ENCODE measurements at places on chromosomes 1 and 21.

DNA sequence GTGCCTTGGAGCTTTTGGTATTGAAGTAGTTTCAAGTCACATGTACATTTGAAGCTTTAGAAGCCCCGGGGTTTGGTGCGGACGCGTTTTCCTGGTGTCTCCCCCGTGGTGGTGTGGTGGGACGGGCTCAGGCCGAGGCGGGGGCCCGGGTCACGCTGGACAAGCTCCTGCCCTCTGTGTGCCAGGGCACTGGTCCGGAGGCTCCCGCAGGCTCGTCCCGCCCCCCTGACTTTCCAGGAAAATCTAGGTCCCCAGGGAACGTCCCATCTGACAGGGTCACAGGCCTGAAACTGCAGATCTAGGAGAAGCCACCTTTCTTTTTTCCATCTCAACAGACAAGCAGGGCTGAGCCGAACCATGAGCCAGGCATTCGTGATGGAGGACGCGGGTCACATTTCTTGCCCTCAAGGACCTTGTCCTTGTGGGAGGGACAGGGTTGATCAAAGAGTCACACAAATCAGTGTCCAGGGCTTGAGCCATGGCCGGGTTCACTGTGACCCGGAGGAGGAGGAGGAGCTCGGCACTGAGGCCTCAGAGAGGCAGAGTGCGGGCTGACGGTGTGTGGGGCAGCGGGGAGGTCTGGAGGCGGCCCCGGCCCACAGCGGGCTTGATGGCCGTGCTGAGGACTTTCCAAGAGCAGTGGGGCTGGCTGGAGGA is 1.6 kb downstream of the DMRTB1 start:
- no peak for DNase-seq

DNA sequence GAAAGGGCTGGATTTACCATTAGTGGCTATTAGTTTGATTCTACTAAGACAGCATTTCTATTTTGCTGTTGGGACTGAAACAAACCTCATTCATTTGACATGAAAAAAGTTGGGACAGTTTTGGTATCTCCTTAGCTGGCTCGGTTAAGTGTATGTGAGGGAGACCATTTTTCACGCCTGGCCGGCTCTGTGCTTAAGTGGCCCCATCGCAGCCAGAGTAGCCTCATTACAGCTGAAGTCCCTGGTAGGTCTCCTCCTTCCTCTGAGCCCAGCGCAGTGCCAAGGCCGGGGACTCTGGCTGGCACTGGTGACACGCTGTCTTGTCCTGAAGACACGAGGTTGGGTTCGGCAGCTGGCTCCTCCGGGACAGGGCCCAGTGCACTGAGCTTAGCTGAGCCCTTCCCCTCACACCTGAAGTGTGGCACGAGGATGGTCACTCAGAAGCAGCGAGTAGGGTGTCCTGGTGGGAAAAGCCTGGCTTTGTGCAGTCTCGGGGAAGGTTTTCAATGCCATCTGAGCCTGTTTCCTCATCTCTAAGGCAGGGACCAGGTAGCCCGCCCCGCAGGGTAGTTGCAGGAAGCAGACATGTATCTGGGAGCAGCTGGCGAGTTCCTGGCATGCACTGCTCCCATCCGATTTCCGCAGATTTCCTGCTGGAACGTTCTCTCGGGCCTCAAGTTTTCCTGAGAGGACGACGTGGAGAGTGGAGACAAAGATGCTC is 196.5 kb downstream of the DYRK1A start:
- DNase-seq, result no peak

GRCh38 chr1:104163912-104164476 is 414.3 kb downstream of the AMY1C start:
- DNase-seq, result no peak

DNA sequence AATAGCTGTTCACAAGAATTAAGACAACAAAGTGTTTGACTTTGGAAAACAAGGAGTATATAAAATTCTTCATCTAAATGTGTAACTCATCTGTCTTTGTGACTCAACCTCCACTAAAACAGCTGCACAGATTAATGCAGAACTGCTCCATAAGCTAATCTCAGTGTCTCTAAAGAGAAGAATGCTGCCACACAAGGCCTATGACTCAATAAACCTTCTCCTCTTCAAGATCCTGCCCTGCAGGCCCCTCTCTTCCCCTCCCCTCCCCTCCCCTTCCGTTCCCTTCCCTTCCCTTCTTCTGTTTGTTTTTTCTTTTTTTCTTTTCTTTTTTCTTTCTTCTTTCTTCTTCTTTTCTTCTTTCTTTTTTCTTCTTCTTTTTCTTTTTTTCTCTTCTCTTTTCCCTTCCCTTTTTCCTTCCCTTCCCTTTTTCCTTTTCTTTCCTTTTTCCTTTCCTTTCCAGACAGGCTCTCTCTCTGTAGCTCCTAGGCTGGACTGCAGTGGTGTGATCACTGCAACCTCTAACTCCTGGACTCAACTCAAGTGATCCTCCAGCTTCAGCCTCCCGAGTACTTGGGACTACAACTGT is 1052.8 kb downstream of the BRINP3 start:
- DNase-seq, result no peak

DNA sequence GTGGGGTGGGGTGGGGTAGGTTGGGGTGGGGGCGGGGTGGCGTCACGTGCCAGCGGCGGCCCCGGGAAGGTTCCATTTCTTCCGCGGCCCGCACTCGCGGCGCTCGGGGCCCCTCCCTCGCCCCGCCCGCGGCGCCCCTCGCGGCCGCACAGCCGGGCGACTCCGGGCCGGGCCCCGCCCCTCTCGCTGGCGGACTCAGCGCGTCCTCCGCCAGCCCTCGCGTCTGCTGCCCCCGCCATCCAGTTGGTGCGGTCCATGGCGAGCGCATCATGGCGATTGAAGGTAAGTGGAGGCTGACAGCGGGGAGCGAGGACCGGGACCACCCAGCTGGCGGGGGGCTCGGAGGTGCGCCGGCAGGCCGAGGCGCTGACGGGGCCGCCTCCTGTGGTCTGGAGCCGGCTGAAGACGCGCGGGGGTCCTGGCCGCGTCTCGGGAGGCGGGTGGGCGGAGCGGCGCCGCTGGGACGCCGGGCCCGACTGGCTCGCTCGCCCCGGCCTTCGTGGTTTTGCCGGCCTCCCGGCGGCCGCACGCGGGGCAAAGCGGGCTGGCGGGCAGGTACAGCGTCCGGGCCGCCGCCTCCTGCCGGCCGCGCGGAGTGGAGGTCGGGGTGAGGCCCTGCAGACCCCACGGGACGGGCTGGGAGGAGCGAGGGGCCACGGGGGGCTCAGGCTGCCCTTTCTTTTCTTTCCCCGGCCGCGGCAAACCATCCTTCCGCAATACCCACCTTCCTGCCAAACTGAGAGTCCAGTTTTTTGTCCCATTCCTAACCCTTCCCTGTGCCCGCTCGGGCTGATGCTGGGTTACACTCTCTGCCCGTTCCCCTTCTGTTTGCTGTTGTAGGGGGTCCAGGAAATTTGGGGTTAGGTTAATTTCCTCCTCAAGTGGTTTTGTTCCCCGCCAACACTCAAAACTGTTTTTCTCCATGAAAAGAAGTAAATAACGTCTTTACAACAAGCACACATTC is at the start of gene SYT14:
SYT14 (plus strand) TSS at position 222 of the 964 bp plus-strand sequence; CDS start at position 270, 48 bp downstream.
- no peak for DNase-seq

GRCh38 chr1:53964109-53964508 is 18.0 kb downstream of the LRRC42 start:
- no peak for DNase-seq

- DNase-seq, result no peak
Measured at GRCh38 chr21:33201956-33202355, 27.8 kb upstream of the IFNAR2 start.

DNA sequence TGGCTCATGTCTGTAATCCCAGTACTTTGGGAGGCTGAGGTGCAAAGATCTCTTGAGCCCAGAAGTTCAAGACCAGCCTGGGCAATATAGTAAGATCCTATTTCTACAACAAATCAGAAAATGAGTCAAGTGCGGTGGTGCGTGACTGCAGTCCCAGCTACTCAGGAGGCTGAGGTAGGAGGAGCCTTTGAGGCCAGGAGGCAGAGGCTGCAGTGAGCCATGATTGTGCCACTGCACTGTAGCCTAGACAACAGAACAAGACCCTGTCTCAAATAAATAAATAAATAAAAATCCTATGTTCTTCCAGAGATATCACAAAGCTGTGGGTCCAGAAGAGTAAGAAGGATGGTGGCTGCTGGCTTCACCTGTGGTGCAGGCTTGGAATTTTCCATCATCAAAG is 22.1 kb downstream of the CDA start:
- DNase-seq, result no peak

DNA sequence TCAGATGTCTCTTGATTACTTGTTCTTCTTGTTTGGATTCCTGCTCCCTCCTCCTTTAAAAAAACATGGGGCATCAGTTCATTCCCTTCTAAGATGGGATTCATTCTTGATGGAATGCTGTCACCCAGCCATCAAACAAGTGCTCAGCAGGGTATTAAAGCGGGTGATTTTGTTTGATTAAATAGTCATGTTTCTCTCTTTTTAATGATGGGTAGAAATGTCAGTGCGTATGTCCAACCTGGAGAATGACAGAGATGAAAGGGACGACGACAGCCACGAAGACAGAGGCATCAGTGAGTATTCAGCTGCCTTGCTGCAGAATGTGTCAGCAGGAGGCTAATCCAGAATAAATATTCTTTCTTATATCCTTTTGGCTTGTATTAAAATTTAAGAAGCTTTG is 63.8 kb upstream of the RAVER2 start:
- no peak for DNase-seq

- DNase-seq, result no peak
Measured at GRCh38 chr1:90989990-90990389, 31.8 kb downstream of the ZNF644 start.

- no peak for DNase-seq
Measured at GRCh38 chr21:34186109-34186719, 112.8 kb downstream of the MRPS6 start.

DNA sequence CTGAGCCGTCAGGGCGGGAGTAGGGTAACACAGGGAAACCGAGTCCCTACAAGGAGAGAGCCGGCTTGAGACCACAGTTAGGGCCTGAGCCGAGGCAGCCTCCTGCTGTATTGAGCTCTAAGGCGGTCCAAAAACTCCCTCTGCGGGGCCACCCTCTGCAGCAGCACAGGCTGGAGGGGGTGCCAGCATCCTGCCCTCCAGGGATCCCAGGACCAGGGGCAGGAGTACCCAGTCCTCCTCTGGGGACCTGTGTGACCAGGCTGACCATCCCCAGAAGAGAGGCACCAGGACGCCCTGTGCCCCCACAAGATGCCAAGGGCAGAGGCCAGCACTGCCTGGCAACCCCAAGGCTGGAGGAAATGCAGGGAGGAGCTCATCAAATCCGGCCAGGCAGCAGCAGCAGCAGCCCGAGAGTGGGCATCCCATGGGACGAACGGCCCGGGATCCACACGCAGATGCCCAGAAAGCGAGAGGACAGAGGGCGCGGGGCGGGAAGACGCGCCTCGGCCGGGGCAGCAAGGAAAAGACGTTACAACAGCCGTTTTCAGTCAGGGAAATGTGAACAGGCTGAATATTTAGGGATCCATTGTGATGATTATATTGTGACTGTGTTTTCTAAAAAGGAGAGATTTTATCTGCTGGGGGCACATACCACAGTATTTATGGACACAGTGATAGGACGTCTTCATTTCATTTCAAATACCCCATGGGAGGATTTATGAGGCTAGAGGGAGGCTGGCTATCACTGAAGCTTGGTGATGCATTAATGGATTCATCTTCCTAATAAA is 57.1 kb upstream of the COL18A1 start:
- DNase-seq, result no peak

- no peak for DNase-seq
Measured at GRCh38 chr21:27713154-27714109, 746.5 kb upstream of the ADAMTS5 start.

DNA sequence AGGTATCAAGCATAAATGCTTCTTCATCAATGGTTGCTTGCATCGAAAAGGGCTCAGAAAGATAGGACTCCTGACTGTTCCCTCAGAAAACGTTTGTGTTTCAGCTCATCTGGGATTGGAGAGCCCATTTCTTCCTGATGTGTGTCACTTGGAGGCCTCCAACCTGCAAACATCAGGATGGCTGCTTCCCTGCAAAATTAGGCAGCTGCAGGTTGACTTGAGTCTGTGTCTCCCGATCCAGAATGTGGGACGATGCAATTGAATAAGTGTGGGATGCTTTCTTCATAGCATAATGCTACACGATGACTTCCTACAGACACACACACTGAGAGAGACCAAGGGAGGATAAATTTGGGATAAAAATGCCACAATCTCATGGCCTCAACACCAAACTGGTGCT is 42.2 kb downstream of the OLIG1 start:
- no peak for DNase-seq

GRCh38 chr1:116474921-116475849 is 95.6 kb downstream of the CD58 start:
- no peak for DNase-seq

DNA sequence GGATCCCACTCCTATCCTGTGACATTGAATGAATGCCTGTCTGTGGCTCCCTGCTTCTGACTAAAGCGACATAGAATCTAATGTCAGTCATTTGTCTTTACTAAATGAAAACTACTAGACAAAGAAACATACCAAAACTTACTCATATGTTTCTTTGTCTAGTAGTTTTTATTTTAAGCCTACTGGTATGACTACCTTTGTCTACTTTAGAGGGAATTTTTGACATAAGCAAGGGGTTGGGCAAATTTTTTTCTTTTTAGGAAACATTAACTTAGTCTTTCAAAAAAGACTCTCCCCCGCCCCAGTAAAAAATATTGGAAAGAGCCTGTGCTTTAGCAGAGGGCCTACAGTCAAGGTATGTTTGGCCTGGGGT is 4.9 kb downstream of the NEK7 start:
- DNase-seq, result no peak

DNA sequence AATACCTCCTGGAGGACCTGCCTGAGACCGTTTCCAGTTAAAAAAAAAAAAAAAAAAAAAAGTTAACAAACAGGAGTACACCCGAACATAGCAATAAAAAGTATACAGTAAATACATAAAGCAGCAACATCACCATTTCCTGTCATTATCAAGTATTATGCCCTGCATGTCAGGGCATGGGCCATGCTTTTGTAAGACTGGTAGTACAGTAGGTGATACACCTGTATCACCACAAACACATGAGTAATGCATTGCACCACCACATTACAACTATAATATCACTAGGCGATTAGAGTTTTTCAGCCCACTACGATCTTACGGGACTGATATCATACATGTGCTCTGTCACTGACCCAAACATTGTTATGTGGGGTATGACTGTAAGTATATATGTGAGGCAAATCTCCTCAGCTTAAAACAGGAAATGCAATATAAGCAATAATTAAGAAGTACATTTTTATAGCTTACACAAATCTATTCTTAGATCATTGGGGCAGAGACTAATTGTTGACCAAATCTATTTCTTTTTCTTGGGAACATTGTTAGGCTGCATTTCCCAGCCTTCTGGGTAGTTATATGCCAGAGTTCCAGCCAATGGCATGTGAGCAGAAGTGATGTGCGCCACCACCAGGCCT is 98.1 kb downstream of the PLD5 start:
- no peak for DNase-seq

DNA sequence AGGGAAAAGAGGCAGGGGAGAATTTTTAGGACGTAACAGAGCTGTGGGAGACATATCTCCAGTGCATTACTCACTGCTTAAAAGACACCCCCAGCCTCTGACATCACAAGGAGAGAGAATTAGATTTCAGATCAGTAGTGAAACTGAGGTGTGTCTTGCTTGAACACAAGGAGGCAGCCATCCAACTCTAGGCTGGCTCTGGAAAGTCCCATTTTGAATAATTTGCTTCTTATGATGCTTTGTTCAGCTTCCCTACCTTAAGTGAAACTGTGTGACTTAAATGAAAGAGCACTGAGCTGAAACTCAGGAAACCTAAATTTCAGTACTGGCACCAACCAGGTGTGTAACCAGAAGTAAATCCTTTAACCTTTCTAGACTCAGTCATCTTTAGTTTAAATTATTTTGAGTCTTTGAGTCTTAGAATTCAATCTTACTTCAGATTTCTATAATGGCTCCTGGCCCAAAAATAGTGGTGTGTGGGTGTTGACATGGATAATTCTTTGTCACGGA is 251.6 kb upstream of the SGIP1 start:
- peak; percentile 10 for DNase-seq

Data from stimulated activated CD8-positive, alpha-beta memory T cell treated with anti-CD3 and anti-CD28 coated beads, Interleukin-2, amount 100 ng/mL, for 1 hour (primary cell).